ENCODE measurements at places on chromosomes 5 and 9.

- DNase-seq: no peak
These were observed 26.1 kb upstream of the CSF1R start for GRCh38 chr5:150112201-150113046.

DNA sequence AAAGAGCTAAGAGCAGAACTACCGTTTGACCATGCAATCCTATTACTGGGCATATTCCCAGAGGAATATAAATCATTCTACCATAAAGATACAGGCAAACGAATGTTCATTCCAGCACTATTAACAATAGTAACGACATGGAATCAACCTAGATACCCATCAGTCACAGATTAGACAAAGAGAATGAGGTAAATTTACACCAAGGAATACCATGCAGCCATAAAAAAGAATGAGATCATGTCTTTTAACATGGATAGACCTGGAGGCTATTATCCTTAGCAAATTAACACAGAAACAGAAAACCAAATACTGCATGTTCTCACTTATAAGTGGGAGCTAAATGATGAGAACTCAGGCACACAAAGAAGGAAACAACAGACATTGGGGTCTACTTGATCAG lies 641.9 kb downstream of the PDE4D start:
- DNase-seq: no peak

DNA sequence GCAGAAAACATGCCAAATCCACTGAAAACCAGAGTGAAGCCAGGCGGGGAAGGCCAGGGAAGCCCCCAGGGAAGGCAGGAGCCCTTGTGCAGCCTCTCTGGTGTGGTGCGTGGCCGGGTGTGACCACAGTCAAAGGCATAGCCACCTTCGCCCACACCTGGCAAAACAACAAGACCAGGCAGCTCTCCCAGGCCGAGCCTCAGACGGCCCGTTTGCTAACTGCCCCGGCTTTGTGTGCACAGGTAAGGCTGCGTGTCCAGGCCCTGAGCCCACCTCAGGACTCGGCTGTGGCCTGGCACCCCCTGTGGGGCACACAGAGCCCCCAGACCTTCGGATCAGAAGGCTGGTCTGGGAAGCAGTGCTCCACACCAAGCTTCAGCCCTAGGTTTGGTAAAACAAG lies 6.1 kb downstream of the TMEM250 start:
- DNase-seq: no peak

DNA sequence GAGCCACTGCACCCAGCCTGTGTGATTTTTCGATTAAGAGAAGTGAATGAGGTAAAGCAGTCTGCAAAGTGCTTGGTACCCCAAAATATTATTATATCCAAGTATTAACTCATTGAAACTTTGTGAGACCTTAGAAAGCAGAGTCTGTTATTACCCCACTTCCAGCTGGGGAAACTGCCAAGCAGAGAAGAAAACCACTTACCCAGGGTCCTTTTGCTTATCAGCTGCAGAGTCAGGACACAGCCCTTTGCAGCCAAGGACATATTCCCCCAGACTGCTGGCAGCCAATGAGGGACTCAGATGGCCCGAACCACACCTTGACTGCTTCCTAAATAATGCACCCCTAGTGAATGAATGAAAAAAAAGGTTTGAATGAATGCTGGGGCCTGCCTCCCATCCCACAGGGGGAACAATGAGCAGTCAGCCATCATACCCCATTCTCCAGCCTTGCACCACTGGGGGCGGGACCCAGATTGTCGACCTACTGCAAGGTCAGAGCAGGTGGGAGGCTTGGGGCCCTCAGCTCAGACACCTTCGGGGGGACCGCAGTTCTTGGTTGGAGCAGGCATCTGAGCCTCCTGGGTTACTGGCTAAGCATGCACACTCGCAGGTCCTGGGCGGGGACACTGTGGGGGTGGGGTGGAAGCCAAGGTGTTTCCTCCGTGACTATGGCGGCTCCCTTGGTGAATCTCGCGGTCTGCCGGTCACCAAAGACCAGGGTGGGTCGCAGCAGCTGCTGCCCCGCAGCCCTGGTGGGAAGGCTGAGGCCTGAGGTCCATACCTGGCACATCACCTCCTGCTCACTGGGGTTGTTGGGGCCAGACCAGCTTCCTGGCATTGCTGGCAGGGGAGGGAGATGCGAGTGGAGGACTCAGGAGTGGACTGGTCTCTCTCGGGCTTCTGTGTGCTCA lies 29.7 kb downstream of the PRRT1B start:
- DNase-seq: no peak

GRCh38 chr5:152462021-152462721 lies 57.1 kb upstream of the NMUR2 start:
- DNase-seq: no peak

GRCh38 chr9:80644044-80644443 lies 1045.3 kb downstream of the TLE1 start:
- no peak for DNase-seq

- no peak for DNase-seq
These were observed 18.2 kb downstream of the TUT7 start for GRCh38 chr9:86336058-86336457.

- no peak for DNase-seq
These were observed 46.1 kb upstream of the PCA3 start for GRCh38 chr9:76718166-76718565.
